ENCODE measurements at places on chromosomes 3 and 15.

DNA sequence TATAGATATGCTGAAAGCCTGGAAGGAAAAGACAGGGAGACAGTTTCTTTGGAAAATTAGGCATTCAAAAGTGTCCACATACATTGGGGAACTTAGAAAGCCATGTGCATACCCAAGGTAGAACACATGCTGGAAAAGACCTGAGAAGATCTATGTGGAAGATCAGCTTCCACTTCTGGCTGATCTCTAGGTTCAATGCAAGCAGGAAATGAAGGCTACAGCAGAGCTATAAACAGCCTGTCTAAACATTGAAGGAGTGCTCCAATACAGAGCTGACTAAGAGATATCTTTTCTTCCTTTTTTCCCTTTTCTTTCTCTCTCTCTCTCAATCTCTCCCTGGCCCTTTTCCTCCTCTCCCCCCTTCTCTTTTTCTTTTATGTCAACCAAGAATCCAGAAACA is 73.6 kb upstream of the TCF12 start:
- no peak for DNase-seq

GRCh38 chr3:172103724-172104123 is 64.3 kb downstream of the FNDC3B start:
- DNase-seq: peak; percentile 86

- DNase-seq: no peak
Observed at GRCh38 chr3:27723001-27723445, 900 bp upstream of the EOMES start.

- peak; percentile 88 for DNase-seq
Observed at GRCh38 chr15:55253580-55253979, 36.0 kb downstream of the RAB27A start.

DNA sequence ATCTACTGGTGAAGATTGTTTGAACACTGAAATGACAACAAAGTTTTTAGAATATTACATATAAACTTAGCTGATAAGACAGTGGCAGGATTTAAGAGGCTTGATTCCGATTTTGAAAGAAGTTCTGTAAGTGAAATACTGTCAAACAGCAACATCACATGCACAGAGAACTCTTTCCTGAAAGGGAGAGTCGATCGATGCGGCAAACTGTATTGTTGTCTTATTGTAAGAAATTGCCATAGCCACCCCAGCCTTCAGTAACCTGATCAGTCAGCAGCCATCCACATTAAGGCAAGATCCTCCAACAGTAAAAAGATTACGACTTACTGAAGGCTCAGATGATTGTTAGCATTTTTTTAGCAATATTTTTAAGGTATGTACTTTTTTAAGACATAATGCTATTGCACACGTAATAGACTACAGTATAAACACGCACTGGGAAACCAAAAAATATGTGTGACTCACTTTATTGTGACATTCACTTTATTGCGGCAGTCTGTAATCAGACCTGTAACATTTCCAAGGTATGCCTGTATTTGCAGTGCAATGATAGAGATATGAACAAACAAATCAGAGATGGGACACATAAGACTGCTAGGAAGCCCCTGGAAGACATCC is 225.6 kb upstream of the UBE2E1 start:
- peak; percentile 91 for DNase-seq

DNA sequence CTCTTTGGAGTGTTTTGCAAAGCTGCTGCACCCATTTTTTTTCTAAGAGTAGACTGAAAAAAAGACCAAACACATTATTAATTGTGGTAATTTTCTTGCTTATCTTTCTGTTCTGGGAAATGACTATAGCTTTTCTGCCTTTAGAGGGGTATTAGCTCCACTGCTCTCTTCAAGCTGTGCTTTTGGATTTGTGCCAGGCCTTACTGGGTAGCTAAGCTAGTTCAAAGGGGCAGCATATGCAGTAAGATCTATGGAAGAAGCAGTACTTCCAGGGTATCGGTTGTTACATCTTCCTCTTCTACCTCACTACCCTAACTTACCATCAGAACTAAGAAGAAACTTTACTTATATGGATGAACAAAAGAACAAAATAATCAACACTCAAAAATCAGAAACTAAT is 28.7 kb upstream of the ARIH1 start:
- peak; percentile 19 for DNase-seq

DNA sequence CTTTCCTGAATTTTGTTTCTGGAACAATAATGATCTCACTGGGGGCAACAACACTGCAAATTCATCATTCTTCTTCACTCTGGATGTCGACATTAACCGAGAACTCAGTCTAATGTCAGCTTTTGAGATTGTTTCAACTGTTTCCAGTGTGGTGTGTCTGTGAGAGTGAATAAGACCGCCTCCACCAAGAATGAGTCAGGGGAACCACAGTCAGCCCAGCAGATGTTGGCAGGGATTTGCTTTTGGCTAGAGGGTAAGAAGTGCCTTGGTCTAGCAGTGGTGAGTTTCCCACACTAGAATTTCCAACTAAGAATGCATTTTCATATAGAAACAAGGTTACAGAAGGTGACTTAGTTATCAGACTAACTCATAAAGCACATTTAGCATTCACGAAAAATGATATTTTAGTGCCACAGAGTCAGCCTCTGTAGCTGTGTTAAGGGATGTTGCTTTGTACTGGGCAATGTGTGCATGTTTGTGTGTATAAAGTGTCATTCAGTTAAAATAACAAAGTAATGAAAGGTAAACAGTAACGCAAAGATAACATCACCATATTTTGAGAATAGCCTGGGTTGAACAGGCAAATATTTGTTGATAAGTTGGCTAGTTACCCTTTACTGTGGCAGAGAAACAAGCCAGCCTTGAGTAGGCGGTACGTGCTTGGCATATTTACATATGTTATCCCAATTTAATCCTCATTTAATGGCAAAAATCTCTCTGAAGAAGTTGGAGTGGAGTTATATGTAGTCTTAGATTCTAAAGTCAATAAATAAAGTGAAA is 33.8 kb downstream of the DRD3 start:
- peak; percentile 95 for DNase-seq

DNA sequence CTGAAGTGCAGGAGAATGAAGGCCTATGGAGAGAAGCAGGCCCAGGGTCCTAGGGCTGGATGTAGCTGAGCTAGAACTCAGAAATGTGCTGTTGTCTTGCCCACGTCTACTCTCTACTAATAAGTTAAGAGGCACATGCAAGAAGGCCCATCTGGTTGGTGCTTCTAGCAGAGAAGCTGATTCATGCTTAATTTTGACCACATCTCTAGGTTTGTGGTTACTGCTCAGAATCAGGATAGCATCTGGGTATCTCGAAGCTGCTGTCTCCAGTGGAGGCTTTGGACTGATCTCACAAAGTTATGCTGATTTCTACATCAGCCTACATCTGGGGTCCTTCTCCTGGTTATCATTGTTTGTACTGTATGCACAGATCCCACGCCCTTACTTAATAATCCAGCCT is 87.3 kb downstream of the CACNA1D start:
- no peak for DNase-seq

- no peak for DNase-seq
Observed at GRCh38 chr3:123423806-123424205, 25.1 kb downstream of the ADCY5 start.

DNA sequence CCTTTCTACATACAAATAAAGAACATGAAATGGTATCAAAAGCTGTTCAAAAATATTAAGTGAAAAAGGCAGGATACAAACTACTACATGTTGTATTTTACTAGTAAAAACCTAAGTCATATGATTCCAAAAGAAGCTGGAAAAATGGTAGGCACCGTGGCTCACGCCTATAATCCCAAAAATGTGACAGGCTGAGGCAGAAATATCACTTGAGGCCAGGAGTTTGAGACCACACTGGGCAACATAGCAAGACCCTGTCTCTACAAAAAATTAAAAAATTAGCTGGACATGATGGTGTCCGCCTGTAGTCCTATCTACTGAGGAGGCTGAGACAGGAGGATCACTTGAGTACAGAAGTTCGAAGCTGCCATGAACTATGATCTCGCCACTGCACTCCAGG is 1.7 kb downstream of the EMC7 start:
- DNase-seq: no peak

Data from choroid plexus epithelial cell (primary cell).